ENCODE measurements at places on chromosomes 2 and 18.
A peak's percentile ranks its signal among the peaks of the same experiment; 100 is the strongest.

- ATAC-seq: no peak
These were observed 11.1 kb downstream of the TRAK2 start for GRCh38 chr2:201440182-201440581.

- no peak for ATAC-seq
These were observed 836.5 kb upstream of the ID2 start for GRCh38 chr2:7845332-7845731.

DNA sequence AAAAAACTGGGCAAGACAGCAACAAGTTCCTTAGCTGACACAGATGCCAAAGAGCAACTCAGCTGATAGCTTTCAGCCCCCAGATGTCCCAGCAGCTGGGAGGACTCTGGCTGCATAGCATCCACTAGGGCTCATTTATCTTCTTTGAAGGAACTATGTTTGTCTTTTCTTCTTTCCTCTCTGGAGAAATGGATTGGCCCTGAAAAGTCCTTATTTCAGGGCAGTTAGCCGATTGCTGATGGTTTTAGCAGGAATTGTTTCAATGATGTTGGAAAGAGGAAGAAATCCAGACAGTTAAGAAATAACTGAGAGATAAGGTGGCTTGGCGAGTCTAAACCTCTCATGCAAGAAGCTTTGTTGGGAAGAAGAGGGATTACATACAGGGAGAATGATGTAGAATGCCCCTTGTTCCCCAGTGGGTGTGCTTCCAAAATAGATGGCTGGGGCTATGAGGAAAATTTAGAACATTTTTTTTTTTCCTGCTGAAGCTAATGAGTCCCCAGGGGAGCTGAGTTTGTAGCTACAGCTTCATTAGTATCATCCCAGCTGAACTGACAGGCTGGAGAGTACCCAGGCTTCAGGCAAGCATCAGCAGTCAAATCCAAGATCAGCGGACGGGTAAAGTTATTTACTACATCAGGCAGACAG is 33.6 kb upstream of the SERPINE2 start:
- no peak for ATAC-seq

GRCh38 chr18:31538837-31539236 is 40.9 kb downstream of the DSG2 start:
- ATAC-seq: no peak

DNA sequence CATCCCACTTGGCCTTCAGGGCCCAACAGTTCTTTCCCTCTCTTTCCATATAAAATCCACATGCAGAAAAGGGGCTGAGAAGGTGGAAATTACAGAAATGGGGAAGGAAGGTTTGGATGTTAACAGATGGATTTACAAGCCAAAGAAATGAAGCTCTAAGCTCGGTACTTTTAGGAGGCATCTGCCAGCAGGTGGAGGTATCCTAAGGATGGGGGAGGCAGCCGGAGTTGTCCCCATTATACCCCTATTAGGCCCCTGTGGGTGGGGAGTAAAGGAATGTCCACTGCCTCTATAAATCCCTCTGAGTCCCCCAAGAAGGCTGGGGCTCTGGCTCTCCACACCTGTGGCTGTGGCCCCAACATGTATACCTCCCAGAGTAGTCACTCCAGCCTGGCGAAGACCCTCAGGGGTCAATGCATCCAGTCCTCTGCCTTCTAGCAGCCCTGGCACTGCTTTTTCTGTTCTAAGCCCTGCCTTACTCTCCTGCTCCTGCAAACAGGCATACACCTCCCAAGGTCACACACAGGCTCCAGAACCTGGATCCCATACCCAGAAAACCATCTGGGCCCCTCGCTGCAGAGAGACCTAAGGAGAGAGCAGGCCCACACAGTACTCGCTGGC is 1.2 kb downstream of the FBXO41 start:
- no peak for ATAC-seq

DNA sequence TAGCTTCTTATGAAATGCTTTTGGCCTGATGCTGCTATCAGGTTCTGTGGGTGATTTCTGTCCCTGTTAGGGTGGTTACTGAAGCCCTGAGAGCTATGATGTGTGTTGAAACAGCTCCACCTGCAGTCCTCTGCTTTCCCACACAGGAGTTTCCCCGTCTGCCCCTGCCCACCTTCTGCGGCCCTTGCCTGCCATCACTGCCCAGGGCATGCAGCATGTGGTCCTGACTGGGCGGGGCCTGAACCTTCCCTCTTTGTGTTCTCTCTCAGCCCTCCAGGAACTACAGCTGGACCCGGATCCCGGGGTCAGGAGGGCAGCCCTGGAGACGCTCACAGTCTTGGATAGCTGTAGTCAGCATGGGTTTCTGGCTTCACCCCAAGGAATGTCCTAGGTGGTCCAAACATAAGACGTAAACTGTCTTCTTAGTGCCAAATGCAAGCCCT is 21.4 kb downstream of the HJURP start:
- ATAC-seq: no peak

DNA sequence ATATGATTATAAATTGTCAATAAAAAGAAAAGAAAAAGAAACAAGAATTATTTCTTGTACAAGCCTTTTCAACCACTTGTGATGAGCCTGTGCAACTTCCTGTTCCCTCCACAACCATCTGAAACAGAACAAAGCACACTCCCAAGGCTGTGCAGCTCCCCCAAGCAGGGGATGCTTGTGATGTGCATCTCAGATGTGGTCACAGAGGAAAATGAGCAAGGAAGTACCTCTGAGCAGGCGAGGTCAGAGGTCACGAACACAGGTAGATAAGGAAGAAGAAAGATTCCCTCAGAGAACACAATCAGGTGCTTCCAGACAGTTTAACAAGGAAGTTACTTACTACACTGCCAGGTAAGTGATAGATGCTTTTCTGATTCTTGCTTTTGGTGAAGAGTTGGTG is 274.8 kb upstream of the SLC39A10 start:
- peak; percentile 38 for ATAC-seq

DNA sequence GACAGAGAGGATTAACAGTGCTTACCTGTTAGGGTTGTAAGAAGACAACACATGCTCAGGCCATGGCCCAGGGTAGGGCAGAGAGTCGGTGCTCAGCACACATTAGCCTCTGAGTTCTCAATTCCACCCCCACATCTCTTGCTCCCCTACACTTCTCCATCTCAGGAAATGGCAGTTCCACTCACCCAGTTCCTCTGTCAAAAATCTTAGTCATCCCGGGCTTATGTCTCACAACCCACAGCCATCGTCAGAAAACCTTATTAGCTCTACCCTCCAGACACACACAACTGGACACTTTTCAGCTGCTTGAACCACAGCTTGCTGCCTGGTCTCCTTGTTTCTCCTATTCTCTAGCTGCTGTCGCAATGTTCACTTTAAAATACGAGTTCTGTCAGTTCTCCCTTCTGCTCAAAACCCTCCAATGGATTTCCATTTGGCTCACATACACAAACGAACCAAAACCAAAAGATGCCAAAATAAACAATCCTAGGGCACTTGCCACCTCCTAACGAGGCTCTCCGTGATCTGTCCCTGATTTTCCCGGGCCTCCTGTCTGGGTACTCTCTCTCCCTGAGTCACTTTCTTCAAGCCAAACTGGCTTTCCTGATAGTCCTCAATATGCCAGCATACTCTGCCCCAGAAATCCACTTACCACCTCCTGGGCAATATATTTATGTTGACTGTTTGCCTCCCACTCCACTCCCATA is 89.7 kb downstream of the KCTD1 start:
- ATAC-seq: no peak

- ATAC-seq: no peak
These were observed 71.0 kb upstream of the BOD1L2 start for GRCh38 chr18:57075716-57076400.

DNA sequence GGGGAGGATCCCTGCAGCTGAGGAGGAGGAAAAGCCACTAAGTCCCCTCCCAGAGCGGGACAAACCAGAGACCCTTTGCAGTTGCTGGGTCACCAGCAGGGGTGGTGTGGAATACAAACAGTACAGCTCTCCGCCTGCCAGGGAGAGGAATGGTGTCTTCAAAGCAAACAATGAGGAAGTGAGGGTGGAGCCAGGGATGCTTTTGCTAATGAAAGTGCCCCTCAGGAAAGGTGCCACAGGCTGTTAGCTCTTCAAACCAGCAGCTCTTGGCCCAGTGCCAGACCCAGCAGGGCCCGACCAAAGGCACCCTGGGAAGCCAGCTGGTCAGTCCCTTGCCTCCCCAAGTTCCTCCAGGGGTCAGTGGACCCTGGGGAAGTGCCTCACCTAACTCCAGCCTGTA is 102.8 kb downstream of the HIBCH start:
- ATAC-seq: no peak

DNA sequence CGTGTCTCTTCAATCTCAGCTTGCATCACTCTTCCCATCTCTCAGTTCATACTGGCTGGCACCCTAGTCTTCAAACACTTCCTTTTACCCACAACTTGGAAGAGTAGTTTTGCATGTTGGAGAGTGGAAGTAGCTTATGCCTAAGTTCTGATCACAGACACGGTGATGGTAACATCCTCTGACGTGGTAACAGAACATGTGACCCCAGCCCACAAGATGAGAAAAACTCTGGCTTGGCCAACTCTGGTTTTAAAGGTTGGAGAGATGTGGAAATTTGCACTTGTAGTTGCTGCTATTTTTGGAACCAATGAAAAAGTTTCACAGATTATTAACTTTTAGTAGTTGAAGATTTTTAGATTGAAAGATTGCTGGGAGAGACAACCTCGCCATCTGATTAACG is 155.4 kb upstream of the SLC35G4 start:
- no peak for ATAC-seq

All from activated CD4-positive, CD25-positive, alpha-beta regulatory T cell treated with anti-CD3 and anti-CD28 coated beads, Interleukin-2, amount 50 U/mL, for 24 hours (primary cell).